NCI-H1105 treated with DMSO at 0.1 percent for 48 hours (cell line): ENCODE measurements at places on chromosomes 3 and 15.

DNA sequence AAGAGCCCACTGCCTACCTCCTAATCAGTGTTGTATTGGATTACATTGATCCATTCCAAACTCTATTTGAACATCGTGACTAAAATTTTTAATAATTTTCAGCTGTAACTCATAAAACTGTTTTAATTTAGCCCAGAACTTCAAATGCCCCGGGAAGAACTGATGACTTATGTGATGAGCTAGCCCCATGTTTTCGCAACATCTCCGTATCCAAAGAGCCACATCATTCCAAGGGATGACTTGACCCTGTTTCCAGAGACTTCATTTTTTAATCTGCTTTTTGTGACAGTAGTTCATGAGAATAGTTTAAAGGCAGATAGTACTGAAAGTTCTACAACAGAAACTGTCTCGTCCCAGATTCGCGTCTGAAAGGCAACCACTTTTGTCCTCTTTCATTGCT is 97.4 kb downstream of the STAC start:
- no peak for DNase-seq

GRCh38 chr3:72991522-72991921 is 5.1 kb upstream of the PPP4R2 start:
- DNase-seq, result no peak

- no peak for DNase-seq
These were observed 530.2 kb downstream of the SOX2 start for GRCh38 chr3:182241766-182242488.

GRCh38 chr15:39852250-39852649 is 67.8 kb downstream of the GPR176 start:
- no peak for DNase-seq

GRCh38 chr15:92938387-92938786 is 38.3 kb downstream of the CHD2 start:
- DNase-seq, result no peak

GRCh38 chr15:96285729-96286254 is 44.7 kb upstream of the NR2F2 start:
- no peak for DNase-seq

DNA sequence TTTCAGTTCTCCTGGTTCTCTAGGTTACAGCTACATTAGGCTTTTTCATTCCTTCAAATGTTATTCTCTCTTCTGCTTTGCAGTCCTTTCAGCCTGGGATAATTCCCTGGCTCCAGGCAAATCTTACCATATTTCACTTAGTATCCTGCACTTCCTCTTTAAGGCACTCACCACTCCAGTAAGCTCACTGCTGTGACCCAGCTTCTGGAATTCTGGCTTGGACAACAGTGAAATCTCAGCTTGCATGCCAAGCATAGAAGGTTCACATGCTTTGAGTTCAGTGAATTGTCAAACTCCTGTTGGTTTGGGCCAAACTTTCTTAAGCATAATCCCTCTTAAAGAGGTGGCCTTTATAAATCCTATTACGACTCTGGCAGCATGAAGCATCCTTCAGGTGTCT is 69.4 kb downstream of the SCN10A start:
- DNase-seq, result no peak

DNA sequence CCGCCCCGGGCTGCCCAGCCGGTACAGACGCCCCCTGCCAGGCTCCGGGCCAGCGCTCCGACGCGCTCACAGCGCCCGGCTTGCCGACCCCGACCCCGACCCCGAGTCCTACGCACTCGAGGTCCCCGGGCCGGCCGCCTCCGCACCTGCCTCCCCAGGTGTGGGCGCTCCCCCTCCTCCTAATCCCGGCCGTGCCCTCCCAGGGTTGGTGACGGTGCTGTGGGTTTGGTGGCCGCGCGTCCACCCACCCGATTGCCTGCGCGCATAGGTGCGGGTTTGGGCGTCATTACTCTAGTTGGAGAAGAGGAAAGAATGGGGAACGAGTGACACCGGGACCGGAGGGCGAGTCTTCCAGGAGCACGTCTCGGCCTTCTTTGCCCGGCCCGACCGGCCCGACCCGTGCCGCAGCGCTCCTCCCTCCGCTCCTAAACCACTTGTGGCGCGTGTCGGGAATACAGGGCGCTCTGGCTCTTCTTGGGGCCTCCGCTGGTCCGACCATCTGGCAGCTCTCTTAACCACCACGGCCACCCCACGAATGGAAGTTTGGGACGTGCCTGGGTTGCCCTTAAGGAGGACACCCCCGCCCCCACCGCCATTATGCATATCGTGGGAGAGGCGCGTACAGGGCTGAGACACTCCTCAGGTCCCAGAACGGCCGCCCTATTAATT is 810 bp upstream of the THRB start:
- no peak for DNase-seq
